ENCODE measurements at places on chromosomes 1 and 21.
A peak's percentile ranks its signal among the peaks of the same experiment; 100 is the strongest.

DNA sequence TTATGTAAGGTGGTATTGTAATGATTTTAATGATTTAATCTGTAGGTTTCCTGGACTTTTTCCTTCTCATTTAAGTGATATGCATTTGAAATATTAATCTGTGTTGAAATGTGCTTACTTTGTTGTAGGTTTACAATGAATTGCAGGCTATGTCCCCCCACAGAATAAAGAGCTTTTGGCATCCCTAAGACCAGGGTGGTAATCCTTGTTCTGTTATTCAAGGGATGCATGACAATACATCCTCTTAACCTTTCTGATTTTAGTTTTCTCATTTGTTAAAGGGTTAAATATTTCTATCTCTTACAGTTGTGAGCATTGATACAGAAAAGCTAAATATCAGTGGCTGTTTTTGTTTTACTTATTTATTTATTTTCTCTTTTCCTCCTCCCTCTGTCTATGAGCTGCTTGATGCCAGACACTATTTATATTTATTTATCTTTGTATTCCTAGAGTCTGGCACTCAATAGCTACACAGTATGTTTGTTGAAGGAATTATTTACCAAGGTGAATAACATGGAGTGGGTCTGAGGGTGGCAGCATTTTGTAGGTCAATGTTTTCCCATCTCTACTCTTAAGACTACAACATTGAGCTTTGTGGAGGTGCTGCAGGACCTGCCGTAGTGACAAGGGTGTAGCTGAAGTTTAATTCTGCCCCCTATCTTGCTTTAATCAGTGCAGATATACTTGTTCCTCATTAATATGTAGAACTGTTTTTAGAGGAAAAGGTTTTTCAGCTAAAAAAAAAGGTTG is 19.9 kb upstream of the ADGRL2 start:
- DNase-seq, result no peak

- DNase-seq, result peak; percentile 60
Observed at GRCh38 chr1:85473390-85473789, 8.4 kb upstream of the DDAH1 start.

DNA sequence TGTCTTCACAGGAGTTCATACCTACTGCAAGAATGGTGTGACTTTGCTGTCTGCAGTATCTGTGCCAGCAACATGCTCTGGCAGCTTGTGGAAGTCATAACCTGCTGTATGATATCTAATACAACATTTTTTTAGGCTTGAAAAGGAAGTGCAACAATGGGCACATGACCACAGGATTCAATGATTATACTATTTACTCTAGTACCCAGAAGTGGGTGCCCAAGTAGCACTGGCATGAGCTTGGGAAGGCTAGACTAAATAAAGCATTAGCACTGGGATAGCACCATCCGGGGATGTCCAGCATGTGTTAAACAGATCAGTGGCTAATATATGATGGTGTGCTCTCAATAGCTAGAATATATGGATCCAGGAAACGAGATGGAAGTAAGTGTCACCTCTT is 98.6 kb upstream of the PDE4B start:
- no peak for DNase-seq

GRCh38 chr1:161907265-161907664 is 116.4 kb downstream of the OLFML2B start:
- DNase-seq, result no peak

DNA sequence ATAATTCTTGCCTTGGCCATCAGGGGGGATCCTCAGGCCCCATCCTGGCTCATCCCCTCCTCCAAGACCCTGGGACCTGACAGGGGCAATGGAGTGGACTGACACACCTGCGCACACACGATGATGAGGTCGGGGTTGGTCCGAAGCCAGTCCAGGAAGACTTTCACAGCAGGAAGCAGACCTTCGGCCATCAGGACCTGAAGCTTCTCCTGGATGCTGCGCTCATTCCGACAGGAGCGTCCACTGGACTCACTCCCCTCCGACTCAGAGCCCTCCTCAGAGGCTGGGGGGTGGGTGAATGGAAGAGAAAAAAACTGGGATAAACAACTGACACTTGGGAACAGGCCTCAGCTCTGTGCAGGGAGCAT is 15.4 kb upstream of the PAQR6 start:
- no peak for DNase-seq

GRCh38 chr1:212674872-212675271 is 24.8 kb downstream of the BATF3 start:
- no peak for DNase-seq

DNA sequence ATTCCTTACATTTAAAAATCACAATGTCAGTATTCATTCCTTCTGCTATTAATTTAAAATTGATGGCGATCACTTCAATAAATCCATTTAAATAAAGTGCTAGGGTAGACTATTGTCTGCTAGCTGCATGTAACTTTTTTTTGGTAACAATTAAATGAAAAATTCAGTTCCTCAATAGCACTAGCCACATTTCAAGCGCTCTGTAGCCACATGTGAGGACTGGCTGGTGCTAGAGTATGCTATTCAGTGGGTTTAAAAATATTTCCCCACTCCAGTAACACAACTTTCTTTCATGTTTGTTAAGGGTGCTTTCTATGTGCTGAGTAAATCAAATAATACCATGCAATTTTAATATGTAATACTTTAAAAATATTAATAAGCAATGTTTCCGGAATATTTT is 108.2 kb downstream of the LTN1 start:
- DNase-seq, result peak; percentile 16

GRCh38 chr1:184031409-184032107 is 6.0 kb downstream of the COLGALT2 start:
- DNase-seq, result no peak

- DNase-seq, result no peak
Observed at GRCh38 chr21:35226968-35227744, 178.1 kb upstream of the RUNX1 start.

DNA sequence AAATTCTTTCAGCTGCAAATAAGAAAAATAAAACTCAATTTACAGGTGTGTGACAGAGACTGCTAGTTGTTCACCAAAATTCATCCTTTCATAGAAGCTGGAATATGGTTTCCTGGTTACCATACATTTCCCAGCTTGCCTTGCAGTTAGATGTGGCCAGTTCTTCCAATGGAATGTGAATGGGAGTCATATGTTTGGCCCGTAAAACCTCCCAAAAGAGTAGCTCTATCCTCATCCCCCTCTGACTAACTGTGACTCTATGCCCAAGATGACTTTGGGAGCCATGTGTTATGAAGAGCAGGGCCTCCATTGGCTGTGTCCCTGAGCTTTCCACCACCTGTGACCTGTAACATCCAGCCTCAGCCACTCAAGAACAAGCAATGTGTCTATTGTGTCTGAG is 90.6 kb upstream of the NGF start:
- no peak for DNase-seq

GRCh38 chr1:173205146-173206051 is 1.7 kb downstream of the TNFSF4 start:
- peak; percentile 94 for DNase-seq

Measured in iris pigment epithelial cell (primary cell).